Nucleus accumbens (tissue), 56 donors: ENCODE measurements at places on chromosomes 6 and 20.

DNA sequence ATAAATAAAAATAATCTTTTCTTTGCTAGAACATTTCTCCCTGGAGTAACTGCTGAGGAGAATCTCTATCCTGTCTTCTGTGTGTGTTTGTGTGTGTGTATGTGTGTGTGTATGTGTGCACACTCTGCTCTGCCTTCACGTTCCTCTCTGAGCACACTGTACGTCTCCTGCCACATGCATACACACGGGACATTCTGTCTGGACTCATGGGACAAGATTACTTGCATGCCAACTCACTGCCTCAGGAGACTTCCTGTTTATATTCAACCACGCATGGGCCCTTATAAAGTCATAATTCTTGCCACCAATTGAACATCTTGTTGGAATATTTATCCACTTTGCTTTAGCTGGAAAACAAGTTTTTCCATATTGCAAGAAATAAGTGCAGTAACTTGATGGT, 930.6 kb downstream of the KIF16B start:
- no peak for DNase-seq

DNA sequence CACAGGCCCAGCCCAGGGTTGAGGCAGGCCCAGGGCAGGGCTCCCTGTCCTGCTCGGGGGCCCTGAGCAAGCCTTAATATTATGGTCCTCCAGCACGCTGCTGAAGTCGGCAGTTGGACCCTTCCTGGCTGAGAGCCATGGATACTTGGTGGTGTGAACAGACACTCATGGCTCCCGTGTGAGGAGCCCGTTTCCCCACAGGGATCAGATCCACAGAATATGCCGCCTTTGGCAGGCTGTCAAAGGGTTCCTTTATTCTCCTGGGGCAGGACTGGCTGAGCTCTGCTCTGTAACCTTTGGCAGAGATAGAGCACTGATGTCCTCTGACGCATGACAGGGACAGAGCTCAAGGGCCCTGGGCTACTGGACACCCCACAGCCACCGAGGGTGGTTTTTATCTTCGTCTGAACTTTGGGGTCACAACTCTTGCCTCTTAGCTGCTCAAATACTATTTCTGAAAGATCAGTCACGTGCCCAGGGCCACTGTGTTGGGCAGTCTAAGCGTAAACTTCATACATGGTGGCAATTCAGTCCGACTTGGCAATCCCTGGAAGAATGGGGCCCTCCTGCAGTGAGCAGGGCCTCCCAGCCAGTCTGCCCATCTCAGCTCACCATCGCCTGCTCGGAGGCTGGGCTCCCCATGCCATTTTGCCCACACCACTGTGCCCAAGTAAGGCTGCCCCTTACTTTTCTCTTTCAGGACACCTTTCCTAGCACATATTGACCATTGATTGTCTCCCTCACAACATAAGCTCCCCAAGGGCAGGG, 49.1 kb downstream of the TTI1 start:
- no peak for DNase-seq

GRCh38 chr6:46098678-46099077, 31.1 kb upstream of the ENPP4 start:
- peak; percentile 44 for DNase-seq

DNA sequence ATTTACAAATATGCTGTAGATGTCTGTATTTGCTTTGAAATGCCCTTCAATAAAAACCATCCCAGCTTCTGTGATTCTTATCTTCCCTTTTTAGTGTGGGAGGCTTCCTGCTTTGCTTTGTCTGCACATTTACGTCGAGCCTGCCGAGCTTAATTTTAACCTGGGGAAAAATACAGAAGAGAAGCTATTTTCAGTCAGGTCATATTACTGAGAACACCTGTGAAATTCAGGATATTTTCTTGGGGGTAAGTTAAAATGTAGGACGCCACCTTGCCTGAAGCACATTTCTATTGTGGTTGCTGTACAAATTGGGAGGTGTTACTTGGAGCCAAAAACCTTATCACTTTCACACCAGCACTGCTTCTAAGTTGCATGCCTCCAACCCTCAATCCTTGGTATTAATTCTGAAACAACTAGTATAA, 43.6 kb upstream of the FUCA2 start:
- no peak for DNase-seq

DNA sequence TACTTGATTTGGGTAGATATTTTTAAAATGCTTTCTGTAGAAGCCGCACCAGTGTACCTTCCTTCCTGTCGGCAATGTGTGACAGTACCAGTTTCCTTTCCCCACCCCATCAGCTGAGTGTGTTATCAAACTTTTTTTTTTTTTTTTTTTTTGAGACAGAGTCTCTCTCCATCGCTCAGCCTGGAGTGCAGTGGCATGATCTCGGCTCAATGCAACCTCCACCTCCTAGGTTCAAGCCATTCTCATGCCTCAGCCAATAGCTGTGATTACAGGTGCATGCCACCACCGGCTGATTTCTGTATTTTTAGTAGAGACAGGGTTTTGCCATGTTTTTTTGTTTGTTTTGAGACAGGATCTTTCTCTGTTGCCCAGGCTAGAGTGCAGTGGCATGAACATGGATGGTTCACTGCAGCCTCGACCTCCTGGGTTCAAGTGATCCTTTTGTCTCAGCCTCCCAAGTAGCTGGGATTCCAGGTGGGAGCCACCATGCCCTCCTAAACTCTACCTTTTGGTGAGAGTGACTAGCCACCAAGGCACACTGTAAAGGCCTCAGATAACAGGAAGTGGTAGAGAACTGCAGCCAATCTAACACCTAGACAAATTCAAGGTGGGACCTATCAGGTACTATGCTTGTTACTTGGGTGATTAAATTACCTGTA, 26.5 kb upstream of the ZBTB22 start:
- no peak for DNase-seq

DNA sequence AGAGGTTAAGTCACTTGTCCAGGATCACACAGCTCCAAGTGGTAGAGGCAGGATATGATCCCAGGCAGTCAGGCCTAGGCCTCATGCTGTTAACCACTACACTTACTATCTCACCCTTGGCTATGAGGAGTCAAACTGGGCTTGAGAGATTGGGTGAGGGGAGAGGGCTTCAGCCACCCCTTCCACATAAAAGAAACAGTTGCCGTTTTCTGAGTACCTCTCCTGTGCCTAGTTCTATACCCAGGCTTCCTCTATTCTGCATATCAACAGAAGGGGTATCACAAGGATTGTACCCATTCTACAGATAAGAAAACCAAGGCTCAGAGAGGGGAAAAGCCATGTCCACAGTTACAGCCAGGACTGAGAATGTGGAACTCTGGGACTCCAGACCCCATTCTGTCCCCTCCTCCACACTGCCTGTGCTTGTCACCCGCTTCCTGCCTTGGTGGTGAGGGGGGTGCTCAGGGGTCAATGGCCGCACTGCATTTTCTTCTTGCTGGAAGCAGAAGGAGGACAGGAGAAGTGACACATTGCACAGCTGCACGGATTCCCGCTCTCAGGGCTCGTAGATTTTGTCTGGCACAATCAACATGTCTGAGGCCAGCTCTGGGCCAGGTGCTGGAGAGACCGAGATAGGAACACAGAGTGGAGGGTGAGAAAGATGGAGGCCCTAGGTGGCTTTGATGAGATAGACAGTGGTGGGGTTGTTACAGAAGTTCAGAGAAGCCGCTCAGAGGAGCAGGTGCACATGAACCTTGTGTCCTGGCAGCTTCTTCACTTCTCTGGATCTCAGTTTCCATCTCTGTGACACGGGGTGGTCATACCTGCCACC, 108.4 kb upstream of the PTPN1 start:
- no peak for DNase-seq

DNA sequence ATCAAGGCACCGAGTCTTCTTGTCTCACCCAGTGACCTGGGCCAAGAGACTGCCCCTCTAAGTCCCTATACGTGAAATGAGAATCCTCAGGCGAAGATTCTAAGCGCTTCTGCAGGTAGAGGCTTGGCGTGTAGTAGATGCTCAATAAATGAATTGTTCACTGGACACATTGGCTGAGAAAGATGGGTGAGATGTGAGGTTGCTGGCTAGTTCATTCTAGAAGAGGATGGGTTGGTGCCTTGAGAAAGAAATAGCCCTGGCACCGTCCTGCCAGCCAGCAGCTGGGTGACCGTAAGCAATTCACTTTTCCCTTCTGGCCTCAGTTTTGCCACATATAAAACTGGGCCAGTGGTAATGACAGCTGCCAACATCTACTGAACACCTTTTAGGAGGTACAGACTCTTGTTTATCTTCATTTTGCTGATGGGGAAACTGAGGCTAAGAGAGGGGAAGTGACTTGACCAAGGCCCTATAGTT, 1.4 kb downstream of the SRC start:
- DNase-seq, result no peak

- no peak for DNase-seq
Measured at GRCh38 chr20:21682521-21682954, 22.9 kb upstream of the PAX1 start.

DNA sequence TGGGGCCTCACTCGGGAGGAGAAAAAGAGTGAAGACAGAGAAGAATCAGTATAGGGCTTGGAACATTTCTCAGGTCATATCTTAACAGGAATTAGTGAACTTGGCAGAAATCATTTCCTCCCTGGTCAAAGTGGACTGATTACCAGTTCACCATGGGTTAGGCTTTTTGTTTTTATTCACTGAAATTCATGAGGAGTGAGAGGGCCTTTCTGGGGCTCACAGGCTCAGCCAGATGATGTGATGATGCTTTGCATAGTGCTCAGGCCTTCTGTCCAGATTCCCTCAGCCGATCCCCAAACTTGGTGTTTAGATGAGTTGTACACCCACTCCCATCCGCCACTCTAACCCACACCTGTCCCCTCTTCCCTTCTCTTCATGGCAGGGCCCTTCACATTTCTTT, 32.5 kb downstream of the SRSF3 start:
- DNase-seq, result no peak

GRCh38 chr6:126888727-126889725, 229.4 kb upstream of the RSPO3 start:
- no peak for DNase-seq

DNA sequence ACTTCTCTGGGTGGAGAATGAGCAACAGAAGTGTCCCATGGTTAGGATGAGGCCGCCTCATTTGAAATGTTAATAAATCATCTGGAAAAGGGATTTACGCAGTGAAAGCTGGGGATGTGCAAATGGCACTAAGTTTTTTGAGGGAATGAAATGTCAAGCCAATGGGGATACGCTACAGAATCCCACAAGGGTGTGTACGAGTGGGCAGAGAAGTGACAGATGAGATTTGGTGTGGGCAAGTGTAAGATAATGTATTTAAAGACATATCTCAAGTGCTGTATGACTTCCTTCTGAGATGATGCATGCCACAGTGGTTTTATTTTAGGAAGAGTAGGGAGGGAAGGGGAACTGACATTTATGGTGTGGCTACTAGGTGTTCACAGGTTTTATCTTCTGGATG, 100.6 kb downstream of the LRFN2 start:
- peak; percentile 19 for DNase-seq

DNA sequence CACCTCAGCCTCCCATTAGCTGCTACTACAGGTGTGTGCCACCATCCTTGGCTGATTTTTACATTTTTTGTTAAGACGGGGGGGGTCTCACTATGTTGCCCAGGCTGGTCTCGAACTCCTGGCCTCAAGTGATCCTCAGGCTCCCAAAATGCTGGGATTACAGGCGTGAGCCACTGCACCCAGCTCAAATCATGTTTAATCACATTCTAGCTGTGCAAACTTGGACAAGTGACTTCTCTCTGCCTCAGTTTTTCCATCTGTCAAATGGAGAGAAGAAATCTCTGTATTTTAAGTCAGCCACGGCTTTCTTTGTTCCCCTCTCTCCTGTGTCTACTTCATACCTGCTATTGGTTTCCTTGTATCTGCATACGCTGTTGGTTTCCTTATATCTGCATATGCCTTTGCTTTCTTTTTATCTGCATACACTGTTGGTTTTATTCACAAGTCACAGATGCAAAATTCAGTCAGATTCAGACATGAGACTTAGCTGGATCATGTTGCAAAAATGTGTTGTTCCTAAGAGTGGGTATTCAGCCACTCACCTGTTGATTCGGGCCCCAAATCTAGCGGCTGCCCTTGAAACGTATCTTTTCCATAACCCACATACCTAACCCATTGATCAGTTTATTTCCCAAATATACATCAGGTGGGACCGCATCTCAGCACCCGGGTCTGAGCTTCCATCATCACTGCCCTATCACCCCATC, 30.2 kb downstream of the SULF2 start:
- DNase-seq, result no peak

- DNase-seq, result no peak
Measured at GRCh38 chr6:166464068-166465002, 81.6 kb upstream of the MPC1 start.

- no peak for DNase-seq
Measured at GRCh38 chr6:151493804-151494234, at the start of gene CCDC170. Gene CCDC170 (plus strand): TSS chr6:151494017. CDS start chr6:151494129, 112 bp downstream.

DNA sequence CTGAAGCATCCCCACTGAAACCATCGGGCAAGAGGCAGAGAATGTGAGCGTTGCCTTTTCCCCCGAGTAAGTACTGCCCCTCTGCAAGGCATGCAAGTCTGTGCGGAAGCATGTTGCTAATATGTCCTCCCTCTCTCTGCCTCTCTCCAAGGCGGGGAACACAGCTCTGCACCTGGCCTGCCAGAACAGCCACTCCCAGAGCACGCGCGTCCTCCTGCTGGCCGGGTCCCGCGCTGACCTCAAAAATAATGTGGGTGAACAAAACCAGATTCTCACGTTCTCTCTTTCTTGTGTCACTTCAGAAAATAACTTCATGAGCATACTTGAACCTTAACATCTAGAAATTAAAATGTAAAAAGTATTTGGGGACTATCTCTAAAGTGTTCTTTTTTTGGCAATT, 26.4 kb downstream of the LYRM2 start:
- DNase-seq, result no peak

- no peak for DNase-seq
Measured at GRCh38 chr20:24721891-24722568, 227.0 kb upstream of the CST7 start.

DNA sequence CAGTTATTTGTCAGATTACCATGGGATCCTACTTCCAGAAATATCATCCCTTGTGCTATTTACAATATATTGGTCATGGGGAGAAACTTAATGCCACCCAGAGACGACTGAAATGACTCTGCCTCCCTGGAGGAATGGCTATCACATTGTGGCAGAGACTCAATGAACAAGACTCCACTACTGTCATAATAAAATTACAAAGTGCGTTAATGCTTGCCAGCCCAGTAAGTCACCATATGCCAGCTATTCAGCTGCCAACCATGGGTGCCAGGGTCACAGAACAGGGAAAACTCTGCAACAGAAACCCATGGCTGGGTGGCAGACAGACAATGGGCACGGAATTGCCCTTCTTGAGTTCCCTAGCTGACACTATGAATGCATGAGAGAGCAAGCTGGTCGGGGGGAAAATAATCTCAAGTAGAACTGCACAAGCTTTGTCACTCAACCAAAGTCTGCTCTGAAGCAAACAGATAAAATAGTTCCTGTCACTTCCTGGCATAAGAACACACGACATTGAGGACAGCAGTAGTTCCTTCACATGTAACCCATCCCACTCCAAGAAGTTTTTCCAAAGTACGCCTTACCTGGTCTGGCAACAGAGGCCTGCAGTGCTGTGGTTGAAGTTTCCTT, 32.1 kb downstream of the TP53INP2 start:
- DNase-seq, result no peak

- no peak for DNase-seq
Measured at GRCh38 chr6:10746915-10747250, 722 bp upstream of the TMEM14B start.
